Natural killer cell (primary cell): ENCODE measurements at places on chromosomes 7 and 10.
A peak's percentile ranks its signal among the peaks of the same experiment; 100 is the strongest.

- no peak for DNase-seq
Observed at GRCh38 chr7:27364344-27364758, 121.7 kb downstream of the EVX1 start.

- DNase-seq = no peak
Observed at GRCh38 chr7:96952974-96953391, 52.4 kb upstream of the DLX6 start.

GRCh38 chr10:131758062-131758938, 142.5 kb upstream of the PPP2R2D start:
- no peak for DNase-seq

GRCh38 chr7:116443101-116443523, 56.4 kb upstream of the CAV2 start:
- DNase-seq = no peak

- no peak for DNase-seq
Observed at GRCh38 chr10:12890958-12891357, 110.6 kb downstream of the CCDC3 start.

DNA sequence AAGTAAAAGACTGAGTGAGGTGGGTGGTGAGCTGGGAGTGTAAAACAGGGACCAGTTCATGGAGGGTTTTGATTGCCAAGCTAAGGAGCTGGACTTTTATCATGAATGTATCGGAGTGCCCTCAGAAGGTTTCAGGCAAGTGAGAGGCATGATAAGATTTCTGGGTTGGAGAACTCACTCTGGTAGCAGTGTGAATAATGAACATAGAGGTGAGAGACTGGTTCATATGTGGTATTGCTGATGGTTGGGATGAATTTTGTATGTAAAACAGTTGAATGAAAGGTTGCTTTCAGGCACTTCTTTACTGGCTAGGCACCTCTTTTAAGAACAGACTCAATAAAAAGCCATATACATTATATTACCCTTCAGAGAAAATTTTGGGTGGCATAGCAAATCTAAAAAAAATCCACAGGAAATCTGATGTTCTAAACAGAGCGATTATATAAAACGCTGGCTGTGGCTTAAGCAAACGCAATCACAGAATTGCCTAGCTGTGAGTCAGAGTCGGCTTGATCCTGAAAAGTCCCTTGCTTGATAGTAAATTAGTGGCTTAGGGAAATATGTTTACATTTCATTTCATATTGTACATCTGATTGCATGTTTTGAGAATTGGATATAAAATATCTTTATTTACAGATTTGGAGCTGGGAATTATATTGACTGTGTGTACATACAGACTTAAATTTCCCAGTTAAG, 92.9 kb upstream of the HDAC9 start:
- no peak for DNase-seq

- no peak for DNase-seq
Observed at GRCh38 chr10:79407811-79408795, 37.3 kb downstream of the ZCCHC24 start.

GRCh38 chr7:2843711-2844152, 376 bp downstream of the GNA12 start:
- no peak for DNase-seq

GRCh38 chr7:134126966-134127848, at the start of gene LRGUK:
Gene LRGUK, plus strand, starts transcription at chr7:134127340. Its CDS starts 28 bp downstream, at chr7:134127368.
- DNase-seq = peak; percentile 88

DNA sequence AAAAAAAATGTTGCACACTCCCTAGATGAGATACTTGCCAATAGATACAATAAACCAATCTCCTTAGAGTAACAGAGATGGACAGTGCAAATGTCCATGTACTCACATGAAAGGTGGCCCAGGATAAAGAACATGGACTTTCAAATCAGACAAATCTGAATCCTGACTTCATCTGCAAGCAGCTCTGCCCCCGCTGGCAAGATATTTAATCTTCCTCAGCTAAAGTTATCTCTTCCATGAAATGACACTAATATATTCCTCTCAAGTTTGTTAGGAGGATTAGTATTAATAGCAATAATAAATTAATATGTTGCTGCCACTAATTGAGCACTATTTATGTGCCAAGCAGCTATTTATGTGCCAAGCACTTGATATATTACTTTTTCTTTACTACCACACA, 148.6 kb upstream of the YAE1 start:
- no peak for DNase-seq

DNA sequence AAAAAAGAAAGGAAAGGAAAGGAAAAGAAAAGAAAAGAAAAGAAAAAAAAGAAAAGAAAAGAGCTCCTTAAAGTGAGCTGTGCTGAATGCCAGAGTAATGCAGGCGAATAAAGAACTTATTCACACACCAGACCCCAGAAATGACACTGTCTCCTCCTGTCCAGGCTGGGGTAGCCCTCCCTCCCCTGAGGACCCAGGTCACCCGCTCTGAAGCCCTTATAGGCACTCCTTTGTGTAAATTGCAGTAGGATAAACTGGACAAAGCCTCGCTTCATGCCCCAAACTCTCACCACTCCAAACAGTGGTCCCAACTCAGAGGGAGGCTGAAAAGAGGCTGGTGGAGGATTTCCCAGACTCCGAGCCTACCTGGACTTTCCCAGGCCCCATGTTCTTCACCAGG, 46.3 kb downstream of the PKD1L1 start:
- DNase-seq = no peak

- DNase-seq = no peak
Observed at GRCh38 chr7:133654547-133654946, 401.7 kb downstream of the EXOC4 start.

DNA sequence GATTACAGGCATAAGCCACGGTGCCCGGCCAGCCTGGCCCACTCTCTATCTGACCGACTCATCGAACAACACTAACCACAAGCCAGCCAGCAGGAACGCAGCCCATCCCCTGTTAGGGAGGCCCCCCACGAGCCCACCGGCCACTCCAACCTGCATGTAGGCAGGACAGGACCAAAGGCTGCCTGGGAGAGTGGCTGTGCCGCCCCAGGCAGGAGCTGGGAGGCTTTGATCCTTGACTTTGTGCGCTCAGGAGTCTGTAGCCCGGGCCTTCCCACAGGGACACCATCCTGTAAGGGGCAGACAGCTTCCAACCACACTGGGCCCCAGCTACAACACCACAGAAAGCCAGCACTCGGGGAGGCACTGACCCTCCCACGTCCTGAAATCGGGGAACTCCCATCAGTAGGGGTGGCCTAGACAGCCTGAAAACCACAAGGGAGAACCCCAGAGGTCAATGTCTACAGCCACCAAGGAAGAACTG, 29.4 kb downstream of the GRID1 start:
- no peak for DNase-seq

GRCh38 chr10:80081801-80082750, 3.6 kb downstream of the TMEM254 start:
- DNase-seq = no peak

DNA sequence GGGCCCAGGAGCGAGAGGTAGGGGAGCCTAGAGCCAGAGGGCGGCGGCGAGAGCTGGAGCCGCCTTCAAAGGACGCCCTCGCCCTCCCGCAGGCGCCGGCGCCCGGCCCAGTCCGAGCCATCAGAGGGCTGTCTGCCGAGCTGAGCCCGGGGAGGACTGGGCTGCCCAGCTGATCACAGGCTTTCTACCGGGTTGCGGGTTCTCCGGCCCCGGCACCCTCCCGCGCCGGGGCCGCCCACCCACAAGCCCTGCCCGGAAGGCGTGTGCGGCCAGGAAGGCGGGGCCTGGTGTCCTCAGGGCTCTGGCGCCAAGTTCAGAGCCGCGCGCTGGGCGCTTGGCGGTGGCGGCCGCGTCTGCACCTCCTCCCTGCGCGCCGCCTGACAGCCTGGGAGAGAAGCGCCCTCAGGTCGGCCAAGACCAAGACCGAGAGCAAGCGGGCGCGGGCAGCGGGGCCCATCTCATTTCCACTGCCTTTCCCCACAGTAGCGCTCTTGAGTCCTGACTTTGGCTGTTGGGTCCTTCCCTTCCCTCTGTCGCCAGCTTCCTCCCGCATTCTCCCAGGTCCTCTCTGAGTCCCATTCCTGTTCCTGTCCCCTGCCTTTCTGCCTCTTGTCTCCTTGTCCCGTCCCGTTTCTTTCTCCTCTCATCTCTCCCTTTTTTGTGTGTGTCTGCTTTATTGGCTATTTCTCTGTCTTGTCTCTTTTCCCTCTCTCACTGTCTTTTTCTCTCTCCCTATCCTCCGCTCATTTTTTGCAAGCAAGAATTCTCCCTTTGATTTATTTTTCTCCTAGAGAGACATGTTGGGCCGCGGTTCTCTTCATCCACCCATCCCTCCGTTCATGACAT, 60.6 kb upstream of the MSMB start:
- DNase-seq = peak; percentile 67

GRCh38 chr7:138316421-138317043, 143.5 kb upstream of the TRIM24 start:
- no peak for DNase-seq

- DNase-seq = no peak
Observed at GRCh38 chr7:158311791-158312190, 275.8 kb downstream of the PTPRN2 start.

GRCh38 chr10:70355051-70356021, 27.1 kb downstream of the LRRC20 start:
- no peak for DNase-seq

DNA sequence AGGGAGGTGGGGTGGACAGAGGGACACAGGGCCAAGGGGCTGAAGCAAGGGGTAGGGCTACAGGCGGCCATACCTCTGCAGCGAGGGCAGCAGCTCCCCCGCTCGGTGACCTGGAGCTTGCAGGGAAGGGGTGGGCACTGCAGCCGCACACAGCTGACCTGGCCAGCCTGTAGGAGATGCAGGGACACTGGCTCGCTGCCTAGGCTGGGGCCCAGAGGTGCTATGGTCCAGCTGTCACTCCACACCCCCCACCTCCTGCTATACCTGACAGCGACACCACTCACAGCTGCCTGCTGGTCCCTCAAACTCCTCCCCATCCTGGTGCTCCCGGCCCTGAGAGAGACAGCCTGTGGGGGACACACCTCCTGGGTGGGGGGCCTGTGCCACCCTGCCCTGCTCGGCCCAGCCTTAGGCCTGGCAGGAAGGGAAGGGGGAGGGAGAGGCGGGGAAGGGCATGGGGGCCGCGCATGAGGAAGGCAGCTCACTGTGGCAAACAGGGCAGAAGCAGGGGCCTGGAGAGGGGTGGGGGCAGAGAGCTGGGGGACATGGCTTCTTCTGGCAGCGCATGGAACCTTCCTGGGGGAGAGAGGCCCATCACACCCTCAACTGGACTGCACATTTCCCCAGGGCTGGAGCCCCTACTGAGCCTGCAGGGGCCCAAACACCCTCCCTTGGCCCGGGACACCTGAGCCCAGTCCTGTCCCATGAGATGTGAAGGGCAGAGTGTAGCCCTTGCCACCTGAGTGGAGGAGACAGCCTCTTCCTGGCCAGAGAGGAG, 23.9 kb downstream of the ATP6V1F start:
- DNase-seq = no peak

- DNase-seq = no peak
Observed at GRCh38 chr7:4203626-4204512, 478.2 kb upstream of the FOXK1 start.

DNA sequence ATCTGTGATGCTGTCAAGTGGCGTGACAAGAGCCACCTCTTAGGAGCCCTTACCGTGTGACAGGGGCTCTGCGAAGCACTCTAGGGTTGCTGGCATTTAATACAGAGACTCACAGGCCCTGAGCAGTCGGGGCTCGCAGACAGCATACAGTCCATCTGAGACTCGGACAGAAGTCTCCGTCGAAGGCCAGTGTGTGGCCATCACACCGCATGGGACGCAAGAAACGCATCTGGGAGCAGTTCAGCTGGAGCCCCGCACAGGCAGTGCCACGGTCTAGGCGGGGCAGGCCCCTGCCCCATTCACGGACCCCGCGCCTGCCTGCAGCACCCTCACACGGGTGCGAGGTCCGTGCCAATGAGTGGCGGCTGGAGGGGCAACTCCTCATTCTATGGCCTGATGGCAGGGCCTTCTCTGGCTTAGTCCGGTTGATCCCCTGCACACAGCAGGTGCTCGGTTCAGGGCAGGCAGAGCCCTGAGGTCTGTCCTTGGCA, 33.6 kb downstream of the IQCE start:
- DNase-seq = no peak

DNA sequence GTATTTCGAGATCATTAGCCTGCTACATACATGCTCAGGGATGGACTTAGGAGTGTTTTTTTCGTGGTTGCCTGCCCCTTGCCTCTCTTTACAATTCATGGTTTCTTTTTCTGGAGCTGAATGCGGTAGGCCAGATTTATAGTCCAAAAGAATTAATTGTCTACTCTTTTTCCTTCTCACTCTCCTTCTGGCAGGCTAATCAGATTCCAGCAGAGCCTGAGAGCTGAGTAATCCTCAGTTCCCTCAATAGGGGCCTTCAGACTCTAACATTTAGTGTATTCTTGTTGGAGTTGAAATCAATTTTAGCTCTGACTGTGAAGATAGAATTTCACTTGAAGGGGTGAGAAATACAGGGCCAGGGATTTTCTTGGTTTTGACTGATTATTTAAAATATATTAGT, 16.4 kb downstream of the SORCS3 start:
- DNase-seq = no peak

- DNase-seq = no peak
Observed at GRCh38 chr7:82762880-82763279, 319.3 kb upstream of the CACNA2D1 start.

DNA sequence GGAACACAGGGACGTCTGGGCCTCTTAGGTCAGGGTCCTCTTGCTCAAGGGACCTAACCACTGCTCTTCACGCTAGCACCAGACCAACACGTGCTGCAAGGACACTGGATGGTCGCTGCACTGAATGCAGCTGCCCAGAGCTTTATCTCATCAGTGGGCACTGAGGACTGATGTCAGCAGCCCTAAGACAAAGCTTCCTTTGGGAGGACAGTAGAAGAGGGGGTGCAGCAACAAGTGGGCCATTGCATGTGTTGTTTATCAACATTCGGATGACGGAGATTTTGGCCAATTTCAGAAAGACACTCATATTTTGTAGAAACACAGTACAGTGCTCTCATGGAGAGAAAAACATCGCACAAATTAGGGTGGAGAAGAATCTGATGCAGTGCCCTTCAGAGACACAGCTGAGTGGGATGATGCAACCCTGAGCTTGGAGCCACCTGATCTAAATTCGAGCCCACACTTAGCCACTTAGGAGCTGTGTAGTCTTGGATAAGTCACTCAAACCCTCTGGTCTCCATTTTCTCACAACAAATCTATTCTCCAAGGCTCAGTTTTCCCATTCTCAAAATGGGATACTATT, 1.7 kb downstream of the OPALIN start:
- no peak for DNase-seq

GRCh38 chr10:3765146-3765545, 19.9 kb downstream of the KLF6 start:
- no peak for DNase-seq

- no peak for DNase-seq
Observed at GRCh38 chr10:124798781-124799180, 2.8 kb upstream of the ABRAXAS2 start.

DNA sequence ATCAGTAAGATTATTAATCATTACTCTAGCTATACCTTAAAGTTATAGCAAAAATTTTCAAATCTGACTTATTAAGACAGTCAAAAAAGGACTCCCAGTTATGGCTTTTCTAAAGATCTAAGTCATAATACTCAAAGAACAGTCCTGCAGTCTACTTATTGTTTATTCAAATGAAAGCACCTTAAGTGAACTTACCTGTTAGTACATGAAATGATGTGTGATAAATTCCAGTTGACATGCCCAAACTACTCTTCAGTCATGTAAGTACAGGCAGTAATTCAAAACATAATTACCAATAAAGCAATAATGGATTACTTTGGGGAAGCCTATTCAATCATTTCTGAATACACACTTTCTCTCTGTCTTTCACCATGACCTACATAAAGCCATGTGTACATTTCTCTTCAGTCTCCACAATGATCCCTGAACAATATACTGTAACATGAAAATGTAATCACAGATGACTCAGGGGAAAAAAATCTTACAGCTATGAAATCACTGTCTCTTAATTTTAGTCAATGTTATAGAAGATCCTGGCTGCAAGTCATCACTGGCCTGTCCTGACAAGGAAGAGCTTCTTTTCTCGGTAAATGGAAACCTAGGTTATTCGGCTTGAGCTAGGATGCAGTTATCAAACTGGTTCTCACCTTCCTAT, 420.7 kb upstream of the LRRTM3 start:
- no peak for DNase-seq
